ENCODE measurements at places on chromosomes 7 and 10. TPM values are rescaled to one million over a fixed set of nuclear protein-coding genes. Genes with fewer than 3 reads are reported as not detected.

GRCh38 chr10:34176351-34176750 lies 638.7 kb downstream of the PARD3 start:
- DNase-seq, result no peak

GRCh38 chr7:77481615-77482014 lies 55.5 kb upstream of the PTPN12 start:
- DNase-seq, result no peak

GRCh38 chr7:11592699-11593098 lies 239.3 kb downstream of the THSD7A start:
- no peak for DNase-seq

GRCh38 chr10:46235705-46236545 lies 50.9 kb upstream of the ANTXRL start:
- no peak for DNase-seq

DNA sequence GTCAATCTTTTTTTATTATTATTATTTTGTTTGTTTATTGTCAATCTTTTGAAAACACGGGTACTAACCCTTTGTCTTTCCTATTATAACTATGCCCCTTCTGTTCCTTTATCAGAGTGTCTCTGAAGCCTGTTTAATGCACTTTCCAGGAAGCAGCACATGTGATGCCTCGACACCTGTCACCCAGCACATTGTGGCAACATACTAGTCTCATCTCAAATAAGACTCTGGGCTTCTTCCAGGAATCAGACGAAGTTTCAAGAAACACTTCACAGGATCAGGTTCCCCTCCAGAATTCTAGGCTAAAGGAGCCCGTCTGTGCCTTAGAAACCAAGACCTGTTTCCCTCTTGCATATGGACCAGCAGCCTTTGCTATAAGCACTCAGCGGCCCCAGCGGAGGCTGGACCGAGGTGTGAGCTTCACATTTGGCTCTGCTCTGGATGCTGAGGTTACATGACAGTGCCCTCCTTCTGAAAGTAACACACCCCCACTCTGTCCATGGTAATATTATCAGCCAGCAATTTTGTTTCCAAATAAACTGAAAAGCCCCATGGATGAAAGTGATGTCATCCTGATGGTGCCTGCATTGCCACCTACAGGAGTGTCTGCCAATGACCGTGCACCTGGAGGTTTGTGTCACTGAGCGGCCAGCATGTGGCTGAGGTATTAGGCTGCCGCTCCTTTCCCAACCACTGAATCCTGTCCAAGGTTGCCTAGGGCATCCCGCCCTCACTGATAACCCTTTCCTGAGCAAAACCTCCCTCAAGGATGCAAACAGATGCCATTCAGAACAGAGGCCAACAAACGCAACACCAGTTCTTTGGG lies 38.1 kb downstream of the MKI67 start:
- no peak for DNase-seq

DNA sequence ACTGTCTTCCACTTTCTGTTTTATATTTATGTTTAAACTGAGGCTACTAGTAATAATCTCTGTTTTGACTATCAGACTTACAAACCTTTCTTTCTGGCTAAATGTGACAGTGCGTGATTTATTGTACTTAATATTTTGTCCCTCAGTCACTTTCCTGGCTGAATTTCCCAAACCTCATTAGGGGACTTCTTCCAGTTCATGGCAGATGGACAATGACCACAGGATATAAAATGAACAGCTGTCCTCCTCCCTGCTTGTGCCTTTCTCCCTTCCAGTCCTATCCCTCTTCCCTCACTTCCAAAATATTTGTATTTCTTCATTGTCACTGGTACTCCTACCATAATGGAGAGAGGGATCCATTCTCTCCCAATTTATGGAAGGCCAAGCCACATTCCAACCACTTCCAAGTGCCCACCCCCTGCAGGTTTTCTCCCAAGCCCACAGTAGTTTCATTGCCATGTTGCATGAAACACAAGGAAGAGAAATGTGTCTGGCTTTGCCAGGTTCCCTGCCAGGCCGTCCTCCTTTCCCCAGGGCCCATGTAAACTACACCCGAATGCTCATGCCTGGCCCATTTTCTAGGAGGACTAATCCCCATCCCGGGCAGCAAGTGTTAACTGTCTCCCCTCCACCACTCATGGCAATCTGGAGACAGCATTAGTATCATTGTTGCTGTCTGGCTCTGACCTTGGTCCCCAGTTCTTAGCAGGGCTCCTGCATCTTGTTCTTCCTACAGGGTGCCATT lies 269.5 kb upstream of the SLC26A5 start:
- DNase-seq, result no peak

The PDK4 gene
- total RNA-seq, result 91.3 TPM

- no peak for DNase-seq
Measured at GRCh38 chr10:77090381-77091356, 546.9 kb downstream of the KCNMA1 start.

- DNase-seq, result no peak
Measured at GRCh38 chr10:122727426-122727825, 27.8 kb upstream of the C10orf120 start.

- no peak for DNase-seq
Measured at GRCh38 chr7:28682801-28683200, 270.5 kb downstream of the CREB5 start.

All from right lobe of liver (tissue), 6 donors.